ENCODE measurements at places on chromosomes 7 and 10.

DNA sequence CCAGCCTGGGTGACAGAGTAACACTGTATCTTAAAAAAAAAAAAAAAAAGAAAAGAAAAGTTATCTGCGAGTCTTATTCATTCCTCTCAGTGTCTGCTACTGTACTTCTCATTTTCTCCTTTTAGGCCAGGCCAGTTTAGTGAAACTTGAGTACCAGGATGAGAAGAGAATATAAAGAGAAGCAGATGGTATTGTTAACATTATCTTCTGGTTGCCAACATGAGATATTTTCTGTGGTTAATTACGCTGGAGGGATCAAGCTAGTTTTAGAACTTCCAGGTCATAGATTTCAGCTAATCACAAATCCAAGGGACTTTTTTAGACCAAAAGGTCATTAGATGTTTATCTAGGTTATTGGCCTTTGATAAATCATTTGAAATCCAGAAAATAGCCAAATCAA, 252.6 kb upstream of the SMIM30 start:
- DNase-seq = peak; percentile 42

DNA sequence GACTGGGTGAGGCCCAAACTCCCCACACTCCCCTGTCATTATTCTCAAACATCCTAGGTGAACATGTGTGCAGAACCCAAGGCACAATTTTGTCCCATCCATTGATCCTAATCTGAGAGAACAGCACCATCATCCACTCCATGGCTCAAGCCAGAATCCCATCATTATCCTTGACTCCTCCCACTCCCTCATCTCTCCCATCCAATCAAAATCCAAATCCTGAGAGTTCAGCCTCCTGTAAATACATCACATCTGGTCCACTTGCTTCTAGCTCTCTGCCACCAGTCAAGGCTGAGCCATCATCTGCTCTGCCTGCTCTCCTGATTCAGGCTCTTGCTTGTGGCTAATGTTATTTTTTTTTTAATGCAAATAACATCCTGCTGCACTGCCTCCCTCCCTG, 75.9 kb upstream of the SLF2 start:
- DNase-seq = peak; percentile 9

DNA sequence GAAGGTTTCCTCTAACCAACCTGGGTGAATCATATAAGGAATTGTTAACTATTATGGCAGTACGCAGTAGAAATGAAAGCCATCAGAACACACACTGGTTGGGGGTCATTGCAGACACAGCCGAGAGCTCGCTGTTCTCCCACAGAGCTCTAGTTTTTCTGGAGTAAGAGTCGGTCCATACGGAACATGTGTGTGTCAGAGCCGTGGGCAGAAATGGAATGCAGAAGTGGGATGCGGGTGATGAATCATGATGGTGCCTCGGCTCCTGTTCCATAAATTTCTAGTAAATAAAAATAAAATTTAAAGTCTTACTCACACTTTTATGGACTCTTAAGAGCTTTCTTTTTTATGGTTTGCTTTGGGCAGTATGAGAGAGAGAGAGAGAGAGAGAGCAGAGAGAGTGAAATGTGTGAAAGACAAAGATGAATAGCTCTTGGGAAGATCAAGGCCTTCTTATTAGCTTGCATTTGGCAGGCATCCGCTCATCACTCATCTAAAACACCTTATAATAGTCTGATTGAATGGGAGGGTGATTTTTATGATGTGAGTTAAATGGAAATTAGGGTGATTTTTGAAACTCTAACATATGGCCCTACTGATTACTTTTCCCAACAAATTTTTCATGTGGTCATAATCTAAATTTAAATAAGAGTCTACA, 98.8 kb upstream of the PFKP start:
- DNase-seq = no peak

GRCh38 chr7:9822458-9823290, 1151.0 kb upstream of the PHF14 start:
- DNase-seq = no peak

- DNase-seq = no peak
These were observed 54.7 kb upstream of the AFAP1L2 start for GRCh38 chr10:114458955-114459354.

DNA sequence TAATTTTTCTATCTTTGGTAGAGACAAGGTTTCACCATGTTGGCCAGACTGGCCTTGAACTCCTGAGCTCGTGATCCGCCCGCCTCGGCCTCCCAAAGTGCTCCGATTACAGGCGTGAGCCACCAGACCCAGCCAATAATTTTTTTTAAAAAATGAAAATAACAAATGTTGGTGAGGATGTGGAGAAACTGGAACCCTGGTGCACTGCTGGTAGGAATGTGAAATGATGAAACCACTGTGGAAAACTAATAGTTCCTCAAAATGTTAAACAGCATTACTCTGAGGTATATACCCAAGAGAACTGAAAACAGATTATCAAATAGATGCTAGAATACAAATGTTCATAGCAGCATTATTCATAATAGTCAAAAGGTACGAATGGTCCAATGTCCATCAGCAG, 23.0 kb upstream of the YWHAG start:
- no peak for DNase-seq

DNA sequence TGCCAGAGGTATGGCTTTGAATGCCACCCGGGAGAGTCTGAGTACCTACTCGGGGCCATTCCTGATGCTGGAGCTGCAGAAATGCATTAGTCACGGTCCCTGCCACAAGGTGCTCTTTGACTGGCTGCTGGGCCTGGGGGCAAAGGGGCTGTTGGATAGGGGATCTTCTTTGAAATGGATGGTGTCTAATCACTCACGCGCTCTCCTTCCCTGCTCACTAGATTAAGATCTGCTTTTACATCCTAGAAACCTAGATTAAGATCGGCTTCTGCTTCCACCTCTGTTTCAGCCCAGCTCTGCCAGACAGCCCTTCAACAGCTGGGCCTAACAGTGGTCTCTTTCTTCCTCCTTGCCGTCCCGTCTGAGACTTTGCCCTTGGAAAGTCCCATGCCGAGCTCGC, 57.2 kb downstream of the PAX2 start:
- DNase-seq = no peak

GRCh38 chr10:113313722-113314121, 239.1 kb upstream of the HABP2 start:
- no peak for DNase-seq

GRCh38 chr10:70565556-70566514, 36.7 kb downstream of the PRF1 start:
- DNase-seq = no peak

DNA sequence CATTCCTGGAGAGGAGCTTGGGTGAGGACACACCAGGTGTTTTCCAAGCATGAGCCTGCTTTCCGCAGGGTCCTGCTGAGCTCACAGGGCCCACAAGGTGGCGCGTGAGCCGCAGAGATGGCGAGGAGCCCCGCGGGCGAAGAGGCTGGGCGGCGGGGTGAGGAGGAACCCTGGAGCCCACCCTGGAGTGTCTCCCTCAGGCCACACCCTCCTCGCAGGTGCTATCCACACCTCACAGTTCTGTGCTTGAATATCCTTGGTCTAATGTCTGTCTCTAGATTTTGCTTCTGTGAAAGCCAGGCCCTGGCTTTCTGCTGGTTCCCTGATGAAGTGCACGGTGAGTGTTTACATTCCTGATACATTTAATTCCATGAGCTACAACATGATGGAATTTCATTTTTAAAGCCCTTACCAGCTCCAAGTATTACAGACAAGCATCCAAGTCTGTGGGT, 433.6 kb downstream of the ACTR3B start:
- DNase-seq = peak; percentile 54

- no peak for DNase-seq
These were observed 138.2 kb downstream of the ELMO1 start for GRCh38 chr7:37310327-37311080.

DNA sequence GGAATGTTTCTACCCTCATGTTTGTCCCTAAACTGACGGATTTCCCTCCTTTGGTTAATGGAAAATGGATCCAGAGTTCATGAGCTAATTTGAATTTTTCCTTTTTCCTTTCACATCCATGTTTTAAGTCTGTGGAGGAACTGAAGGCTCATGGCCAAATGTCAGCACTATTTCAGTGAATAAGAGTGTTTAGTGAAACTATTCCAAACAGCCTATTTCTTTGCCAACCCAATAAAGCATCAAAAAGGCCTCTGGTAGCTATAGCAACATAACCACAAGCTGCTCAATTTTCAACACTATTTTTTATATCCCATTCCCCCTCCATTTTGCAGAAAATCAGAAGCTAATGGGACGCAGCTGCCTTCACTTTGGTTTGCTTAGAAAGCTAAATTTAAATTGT, 1454.1 kb downstream of the GATA3 start:
- no peak for DNase-seq

GRCh38 chr10:133385214-133385613, 6.2 kb downstream of the PAOX start:
- DNase-seq = no peak

GRCh38 chr7:111955616-111956015, 250.6 kb downstream of the DOCK4 start:
- DNase-seq = no peak

GRCh38 chr7:134469622-134470021, 10.7 kb upstream of the AKR1B1 start:
- DNase-seq = no peak

GRCh38 chr7:26329520-26330255, 38.0 kb downstream of the SNX10 start:
- no peak for DNase-seq

DNA sequence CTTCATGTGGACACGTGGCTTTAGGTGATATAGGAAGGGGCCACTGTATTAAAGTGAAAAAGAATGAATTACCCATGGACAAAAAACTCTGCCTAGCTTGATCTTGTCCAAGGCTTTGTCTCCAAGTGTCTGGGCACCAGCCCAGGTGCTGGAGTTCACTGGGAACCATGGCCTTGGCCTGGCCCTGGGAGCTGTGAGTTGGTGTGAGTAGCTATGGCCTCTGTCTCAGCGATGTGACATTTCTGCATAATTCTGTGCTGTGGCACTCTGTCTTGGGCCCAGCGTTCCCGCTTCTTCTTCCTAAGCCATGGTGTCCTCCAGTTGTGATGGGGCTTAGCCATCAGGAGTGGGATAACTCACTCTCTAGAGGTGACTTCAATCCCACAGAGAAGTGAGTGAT, 119.0 kb upstream of the PPP2R2D start:
- DNase-seq = no peak

GRCh38 chr7:9189703-9190102, 756.3 kb downstream of the NXPH1 start:
- DNase-seq = peak; percentile 47

- DNase-seq = no peak
These were observed 228.7 kb upstream of the PTN start for GRCh38 chr7:137572056-137572784.

GRCh38 chr10:9834434-9834833, 1183.2 kb upstream of the CELF2 start:
- DNase-seq = no peak

- DNase-seq = no peak
These were observed 148.2 kb upstream of the GPR22 start for GRCh38 chr7:107321611-107322010.

DNA sequence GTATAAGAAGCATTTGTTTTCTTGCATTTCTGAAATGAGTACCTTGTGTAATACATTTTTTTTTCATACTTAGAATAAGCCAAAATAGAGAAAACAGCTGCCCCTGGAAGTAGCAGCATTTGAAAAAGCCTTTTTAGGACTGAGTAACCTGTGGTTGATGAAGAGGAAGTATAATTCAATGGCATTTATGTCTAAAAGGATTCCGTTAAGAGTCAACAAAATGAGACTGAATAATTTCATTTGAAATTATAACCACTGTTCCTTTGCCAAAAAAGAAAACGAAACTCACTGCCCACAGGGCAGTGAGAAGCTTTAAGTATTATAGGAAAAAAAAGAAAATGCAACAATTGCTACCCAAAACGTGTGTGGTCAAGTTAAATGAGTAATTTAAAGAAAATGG, 705.6 kb upstream of the PHF14 start:
- DNase-seq = no peak

DNA sequence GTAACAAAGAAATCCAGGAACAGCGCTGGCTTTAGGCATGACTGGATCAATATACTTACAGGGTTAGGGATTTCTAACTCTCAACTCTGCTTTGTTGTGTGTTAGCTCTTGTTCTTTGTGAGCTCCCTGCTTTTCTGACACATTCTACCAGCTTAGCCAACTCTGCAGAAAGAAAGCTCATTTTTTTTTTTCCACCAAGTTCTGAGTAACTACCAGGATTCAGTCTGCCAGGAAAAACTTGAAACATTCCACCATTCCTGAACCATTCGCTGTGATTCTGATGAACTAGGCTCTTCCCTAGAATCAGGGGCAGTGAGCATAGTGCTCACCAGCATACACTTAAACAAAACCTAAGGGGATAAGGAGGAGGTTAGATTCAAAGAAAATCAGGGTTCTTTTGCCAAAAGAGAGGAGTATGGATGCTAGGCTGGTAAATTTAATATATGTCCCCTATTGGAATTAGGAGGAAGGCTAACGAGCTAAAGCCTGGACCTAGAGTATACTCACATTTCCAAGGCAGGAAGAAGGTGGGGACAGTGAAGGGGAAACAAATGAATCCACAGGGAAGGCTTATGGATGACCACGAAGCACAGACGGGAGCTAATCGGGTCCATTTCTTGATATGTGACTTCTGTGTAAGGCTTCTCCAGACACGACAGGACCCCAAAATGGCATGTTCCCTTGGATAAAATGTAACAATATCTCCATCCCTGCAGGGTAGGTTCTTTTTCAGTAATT, 183.4 kb downstream of the PRKG1 start:
- no peak for DNase-seq

- DNase-seq = no peak
These were observed 716.5 kb upstream of the KCND2 start for GRCh38 chr7:119556436-119556835.

DNA sequence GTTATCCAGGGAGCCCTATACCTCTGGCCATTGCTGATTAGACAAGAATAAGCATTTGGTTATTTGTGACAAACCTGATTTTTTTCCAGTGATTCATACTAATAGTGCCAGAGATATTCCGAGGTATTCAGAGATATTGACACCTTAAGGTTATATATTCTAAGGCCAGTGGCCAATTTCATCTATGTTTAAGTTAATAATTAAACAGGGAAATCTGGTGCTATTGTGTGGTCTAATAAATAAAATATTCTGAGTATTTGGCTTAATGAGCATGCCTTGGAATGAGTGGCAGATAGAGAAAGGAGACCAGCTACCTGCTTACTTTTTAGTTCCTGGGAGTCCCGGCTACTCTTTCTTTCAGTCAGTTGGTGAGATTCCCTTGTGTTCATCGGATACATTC, 38.6 kb upstream of the MEOX2 start:
- no peak for DNase-seq

DNA sequence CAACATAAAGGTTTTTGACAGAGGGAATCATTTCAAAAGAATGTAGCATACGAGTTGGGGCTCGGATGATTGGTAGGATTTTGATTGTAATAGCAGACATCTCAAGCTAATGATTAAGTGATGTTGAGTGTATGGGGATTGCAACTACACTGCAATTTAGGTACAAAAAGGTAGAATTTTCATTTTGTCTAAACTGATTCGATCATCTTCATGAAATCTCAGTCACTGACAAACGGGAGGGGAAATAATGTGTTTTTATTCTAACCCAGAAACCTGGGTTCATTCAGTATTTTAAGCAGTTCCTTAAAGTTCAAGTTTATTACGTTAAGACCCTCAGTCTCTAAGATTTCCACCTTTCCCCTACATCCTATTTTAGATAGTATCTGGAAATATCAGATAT, 3.9 kb upstream of the PHYHIPL start:
- DNase-seq = no peak

- DNase-seq = peak; percentile 59
These were observed 127.7 kb downstream of the ELMO1 start for GRCh38 chr7:37320848-37321468.

Measured in NCI-H2171 treated with DMSO at 0.1 percent for 48 hours (cell line).